H9 (cell line): ENCODE measurements at places on chromosomes 1 and 21. TPM values are rescaled to one million over a fixed set of nuclear protein-coding genes. Genes with fewer than 3 reads are reported as not detected.

The VCAM1 gene
- total RNA-seq = 0.07 TPM in 1 of 2 replicates, not detected in the other

The TLR5 gene
- total RNA-seq = not detected in 2 replicates

The KCNJ9 gene
- total RNA-seq = 0.09 TPM in 2 replicates

The KRTAP12-4 gene
- not detected in 2 replicates for total RNA-seq

The MCOLN2 gene
- total RNA-seq = 0.70 and 1.3 TPM in 2 replicates

The BCL2L15 gene
- total RNA-seq = 0.22 and 0.53 TPM in 2 replicates

The LCE6A gene
- total RNA-seq = not detected in 2 replicates

The ENAH gene
- 284 and 285 TPM in 2 replicates for total RNA-seq

The DOP1B gene
- 8.7 and 10.0 TPM in 2 replicates for total RNA-seq

The RPTN gene
- total RNA-seq = not detected in 2 replicates
